Brain microvascular endothelial cell (primary cell): ENCODE measurements at places on chromosomes 11 and 22.

- peak; percentile 45 for DNase-seq
Measured at GRCh38 chr11:97614606-97615005, 1224.8 kb downstream of the JRKL start.

- no peak for DNase-seq
Measured at GRCh38 chr22:48336339-48337060, 1491.2 kb downstream of the BRD1 start.

- no peak for DNase-seq
Measured at GRCh38 chr11:2762451-2762850, 62.7 kb upstream of the KCNQ1OT1 start.

GRCh38 chr11:117175104-117175503, 3.4 kb upstream of the SIDT2 start:
- no peak for DNase-seq

DNA sequence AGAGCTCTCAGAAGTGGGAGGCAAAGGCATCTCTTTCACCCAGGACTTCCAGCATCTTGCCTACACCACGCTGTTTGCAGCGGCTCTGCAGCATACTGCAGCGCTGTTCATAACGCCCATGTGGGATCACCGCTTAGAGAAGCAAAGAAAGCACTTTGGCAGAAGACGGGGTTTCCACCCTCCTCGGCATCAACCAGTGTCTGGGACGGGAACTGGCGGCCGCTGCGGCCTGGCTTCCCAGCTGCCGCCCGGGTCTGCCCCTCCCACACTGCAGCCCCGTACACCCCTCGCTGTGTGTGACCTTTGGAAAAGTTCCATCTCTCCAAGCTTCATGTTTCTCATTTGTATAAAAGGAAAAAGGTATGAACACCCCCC, 545 bp upstream of the TIRAP start:
- DNase-seq: peak; percentile 39

- DNase-seq: no peak
Measured at GRCh38 chr11:124829986-124830385, 29.8 kb upstream of the MSANTD2 start.

GRCh38 chr11:105429096-105429910, 180.6 kb upstream of the GRIA4 start:
- no peak for DNase-seq

DNA sequence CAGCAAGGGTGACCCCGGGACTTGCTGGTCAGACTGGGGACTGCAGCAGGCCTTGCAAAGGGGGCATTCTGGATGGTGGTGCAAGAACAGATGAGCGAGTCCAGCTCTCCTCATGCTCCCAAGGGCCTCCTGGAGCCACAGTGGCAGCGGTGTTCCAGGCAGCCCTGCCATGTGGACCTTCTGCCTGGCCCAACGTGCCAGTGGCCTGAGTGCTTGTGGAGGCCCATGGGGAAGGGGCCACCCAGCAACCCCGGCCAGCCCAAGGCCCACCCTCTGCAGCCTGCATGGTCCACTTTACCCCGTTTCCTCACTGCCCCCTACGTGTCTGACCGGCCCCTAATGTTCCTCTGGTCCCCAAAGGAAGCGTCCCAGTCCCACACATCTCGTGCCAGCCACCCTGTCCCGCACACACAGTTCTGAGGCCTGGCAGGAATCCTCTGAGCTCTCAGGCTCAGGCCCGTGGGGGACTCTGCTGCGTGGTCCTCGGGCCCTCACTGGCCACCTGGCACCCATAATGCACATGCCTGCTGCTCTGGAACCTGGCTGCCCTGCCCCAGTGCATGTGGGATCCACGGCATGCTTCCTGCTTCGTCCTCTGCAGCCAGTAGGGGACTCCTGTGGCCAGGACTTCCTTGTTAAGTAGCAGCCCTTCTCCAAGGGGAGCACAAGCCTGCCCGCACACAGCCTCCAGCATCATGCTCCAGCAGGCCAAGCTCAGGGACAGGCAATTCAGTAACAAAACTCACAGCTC, 85.5 kb downstream of the DGCR2 start:
- no peak for DNase-seq

GRCh38 chr11:47408598-47409439, 429 bp downstream of the SLC39A13 start:
- DNase-seq: peak; percentile 69

DNA sequence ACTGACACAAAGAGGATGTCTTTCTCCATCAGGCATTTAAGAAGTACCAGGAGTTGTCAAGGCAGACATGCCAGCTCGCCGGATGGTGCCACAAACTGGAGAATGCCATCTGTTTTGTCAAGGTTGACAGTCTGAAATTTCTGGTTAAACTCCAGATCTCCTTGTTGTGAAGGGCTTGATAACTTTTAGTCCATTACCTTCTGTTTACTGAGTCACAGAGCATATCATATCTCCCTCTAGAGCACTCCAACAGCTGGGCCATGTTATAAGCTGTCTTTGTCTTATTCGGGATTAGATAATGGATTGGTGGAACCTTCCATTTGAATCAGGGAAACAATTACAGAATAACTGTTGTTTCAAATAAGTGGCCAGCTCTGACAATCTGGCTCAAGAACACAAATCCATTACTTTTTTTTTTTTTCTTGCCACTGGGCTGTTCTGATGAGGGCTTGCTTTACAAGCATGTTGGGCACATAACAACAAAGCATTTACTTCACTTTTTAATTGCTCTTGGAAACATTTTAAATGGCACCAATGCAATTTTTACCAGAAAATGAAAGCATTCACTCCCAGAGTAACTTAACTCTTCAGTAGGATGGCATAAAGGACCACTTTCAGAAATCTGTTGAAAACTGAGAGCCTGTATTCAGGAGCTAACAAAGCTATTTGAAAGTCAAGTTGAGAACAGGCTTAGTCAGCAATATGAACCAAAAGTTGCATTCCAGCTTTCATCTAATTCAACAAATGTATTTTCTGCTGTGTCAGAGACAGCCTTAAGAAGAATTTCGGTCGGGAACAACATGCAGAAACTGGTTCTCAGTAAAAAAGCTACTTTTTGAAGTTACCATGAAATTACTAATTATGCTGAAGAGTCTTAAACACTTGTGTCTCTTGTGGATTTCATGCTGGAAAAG, 227.6 kb upstream of the PITPNB start:
- DNase-seq: no peak

DNA sequence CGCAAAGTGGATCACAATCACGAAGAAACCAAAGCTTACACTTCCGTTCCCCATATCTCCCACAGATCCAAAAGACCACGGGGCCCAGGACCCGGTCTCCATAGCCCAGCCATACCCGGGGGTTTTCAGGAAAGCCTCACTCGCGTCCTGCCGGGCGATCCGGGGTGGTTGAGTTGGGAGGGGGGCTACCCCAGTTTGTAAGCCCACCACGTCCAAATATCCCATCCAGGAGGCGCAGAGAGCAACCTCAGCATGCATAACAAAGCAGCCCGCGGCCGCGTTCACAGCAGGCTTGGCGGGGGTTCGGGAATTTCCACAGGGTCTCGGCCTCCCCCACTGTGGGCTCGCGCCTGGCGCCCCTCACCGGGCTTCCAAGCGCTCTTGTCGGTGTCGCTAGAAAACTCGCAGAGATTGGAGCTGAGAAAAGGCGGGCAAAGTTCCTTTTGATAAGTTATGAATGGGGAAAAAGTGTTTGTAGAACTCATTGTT, 9.5 kb downstream of the SDF2L1 start:
- no peak for DNase-seq

GRCh38 chr11:80638296-80638695, 1197.5 kb upstream of the TENM4 start:
- no peak for DNase-seq

DNA sequence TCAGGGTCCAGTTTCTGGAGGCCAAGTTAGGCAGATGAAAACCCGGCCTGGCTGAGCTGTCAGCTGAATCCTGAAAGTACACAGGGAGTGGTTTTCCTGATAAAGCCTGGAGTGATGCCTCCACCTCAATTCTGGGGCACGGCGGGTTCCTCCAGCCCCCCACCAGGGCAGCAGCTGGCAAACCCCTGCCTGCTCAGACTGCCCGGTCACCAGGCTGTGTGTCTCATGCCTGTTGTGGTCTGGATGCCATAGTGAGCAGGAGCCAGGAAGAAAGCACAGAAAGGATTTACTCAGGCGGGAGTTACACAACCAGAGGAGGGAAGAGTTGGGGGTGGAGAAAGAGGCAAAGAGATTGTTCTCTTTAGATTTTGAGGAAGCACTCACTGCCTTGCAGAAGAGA, 119.9 kb upstream of the RASSF10 start:
- DNase-seq: peak; percentile 43

- peak; percentile 65 for DNase-seq
Measured at GRCh38 chr11:77091146-77091940, 11.3 kb upstream of the OMP start.

- peak; percentile 66 for DNase-seq
Measured at GRCh38 chr11:81840380-81840779, 893.3 kb downstream of the FAM181B start.

DNA sequence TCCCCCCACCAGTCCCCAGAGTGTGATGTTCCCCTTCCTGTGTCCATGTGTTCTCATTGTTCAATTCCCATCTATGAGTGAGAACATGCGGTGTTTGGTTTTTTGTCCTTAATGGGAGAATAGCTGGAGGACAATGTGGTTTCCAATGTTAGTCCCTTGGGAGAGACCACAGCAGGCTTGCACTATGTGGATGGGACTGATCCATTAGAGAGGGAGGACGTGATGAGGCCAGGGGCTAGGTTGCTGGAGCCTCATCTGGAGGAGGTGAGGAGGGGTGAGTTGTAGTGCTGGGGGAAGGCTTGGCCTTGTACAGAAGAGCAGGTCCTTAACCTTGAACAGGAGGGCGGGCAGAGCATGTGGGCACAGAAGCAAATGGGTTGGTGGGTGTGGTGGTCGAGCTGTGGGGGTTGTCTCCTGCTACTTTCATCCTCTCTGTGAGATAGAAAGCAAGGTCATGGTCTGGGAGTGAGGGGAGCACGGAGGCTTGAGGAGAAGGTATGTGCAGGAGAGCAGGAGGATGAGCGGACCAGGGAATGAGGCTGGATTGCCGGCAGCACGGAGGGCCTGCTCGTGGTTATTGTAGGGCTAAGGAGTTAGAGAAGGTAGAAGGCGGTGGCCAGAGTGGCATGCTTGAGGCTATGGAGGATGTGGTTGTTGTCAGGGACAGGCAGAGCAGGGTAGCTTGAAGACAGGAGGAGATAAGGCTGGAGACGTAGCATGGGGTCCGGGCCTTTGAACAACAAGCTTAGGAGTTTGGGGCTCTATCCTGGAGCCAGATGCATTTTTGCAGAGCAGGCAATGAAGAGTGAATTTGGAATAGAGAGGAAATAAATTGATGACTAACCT, 11.2 kb upstream of the SREBF2 start:
- no peak for DNase-seq

- no peak for DNase-seq
Measured at GRCh38 chr11:126702987-126703386, 297.6 kb downstream of the KIRREL3 start.
